ENCODE measurements at places on chromosomes 3 and 15.

GRCh38 chr15:67100801-67101581, 35.6 kb downstream of the SMAD3 start:
- DNase-seq, result no peak

DNA sequence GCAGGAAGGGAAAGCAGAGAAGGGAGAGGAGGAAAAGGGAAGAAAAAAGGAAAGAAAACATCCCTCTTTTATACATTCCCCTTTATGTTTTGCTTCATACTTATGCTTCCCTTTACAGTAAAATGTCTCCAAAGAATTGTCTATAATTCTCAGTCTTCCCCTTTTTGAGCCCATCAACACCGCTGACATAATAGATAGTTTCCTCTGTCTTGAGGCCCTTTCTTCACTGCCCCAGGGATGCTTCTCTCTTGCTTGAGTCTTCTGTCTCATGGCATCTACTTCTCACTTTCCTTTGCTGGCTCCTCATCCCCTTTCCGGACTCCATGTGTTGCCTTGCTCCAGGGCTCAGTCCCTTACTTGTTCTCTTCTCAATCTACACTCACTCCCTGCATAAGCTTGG, 99.7 kb upstream of the DAZL start:
- no peak for DNase-seq

DNA sequence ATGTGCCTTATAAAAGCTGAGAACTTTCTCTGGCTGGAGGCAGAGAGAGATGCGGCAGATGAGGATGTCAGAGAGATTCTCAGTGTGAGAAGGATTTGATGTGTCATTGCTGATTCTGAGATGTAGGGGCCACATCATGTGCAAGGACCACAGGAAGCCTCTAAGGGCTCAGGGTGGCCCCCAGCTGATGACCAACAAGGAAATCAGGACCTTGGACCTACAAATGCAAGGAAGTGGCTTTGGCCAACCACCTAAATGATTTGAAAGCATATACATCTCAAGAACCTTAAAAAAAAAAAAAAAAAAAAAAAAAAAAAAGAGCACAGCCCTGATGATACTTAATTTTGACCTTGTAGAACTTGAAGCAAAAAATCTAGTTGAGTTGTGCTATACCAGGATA, 282.4 kb downstream of the ERC2 start:
- DNase-seq, result no peak

- DNase-seq, result no peak
Measured at GRCh38 chr3:55309336-55309735, 177.8 kb downstream of the WNT5A start.

GRCh38 chr3:151563305-151563704, 102.4 kb upstream of the IGSF10 start:
- DNase-seq, result no peak

DNA sequence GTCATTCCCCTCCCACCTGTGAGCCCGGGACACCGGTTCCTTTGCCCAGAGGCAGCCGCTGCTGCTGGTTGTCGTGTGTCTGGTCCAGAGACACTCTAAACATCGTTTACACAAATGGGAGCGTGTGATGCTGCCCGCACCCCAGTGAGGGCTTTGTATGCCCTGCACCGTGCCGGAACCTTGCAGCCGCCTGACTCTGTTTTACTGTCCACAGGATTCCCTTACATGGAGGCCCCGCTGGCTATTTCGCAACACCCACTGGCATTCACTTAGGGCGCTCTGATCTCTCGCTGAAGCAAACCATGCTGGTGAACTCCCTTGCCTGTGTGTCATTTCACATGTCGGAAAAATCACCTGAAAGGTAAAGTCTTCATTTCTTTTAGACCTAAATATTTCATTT, 100.8 kb upstream of the SLC6A6 start:
- DNase-seq, result no peak

- DNase-seq, result no peak
Measured at GRCh38 chr15:37086120-37086519, 14.2 kb downstream of the MEIS2 start.

DNA sequence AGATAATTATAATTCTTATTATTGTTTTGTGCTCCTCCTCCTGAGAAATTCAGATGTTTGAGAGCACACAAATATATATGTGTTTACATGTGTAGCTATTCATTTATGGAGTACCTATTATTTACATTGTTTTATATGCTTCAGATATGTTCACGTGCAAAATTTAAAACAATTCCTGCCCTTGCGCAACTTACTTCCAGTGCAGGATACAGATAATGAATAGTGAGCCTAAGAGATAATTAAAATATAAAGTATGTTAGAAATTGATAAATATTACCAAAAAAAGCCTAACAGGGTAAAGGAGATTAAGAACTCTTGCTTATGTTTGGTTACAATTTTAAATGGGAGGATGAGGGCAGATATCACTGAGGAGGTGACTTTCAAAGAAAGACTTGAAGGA, 81.7 kb upstream of the DPH6 start:
- DNase-seq, result no peak

DNA sequence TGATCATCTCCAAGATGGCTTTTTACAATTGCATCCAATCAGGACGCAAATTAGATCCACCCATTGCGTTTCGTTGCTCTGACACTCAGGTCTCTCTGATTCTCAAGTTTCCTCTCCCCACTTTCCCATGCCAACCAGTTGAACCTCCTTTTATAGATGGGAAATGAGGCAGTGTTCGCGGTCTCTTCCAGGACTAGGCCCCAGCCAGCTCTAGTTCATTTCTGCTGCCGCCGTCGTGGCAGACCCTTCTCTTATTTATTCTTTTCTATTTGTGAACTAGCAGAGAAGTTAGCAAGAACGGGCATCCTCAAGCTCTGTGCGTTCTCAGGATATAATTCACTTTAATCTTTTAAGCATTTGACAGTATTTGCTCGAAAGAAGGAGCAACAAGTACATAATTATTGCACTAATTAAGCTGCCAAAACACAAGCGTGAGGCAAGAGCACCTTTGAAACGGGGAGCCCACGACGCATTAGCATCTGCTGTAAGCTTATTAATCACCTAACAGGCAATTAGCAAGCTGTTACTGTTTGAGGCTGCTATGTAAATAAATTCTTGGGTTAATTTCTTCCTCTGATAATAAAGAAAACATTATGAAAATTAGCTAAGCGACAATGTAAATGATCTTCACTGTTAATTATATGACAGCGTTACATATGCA, 246.4 kb upstream of the TLE3 start:
- DNase-seq, result no peak

DNA sequence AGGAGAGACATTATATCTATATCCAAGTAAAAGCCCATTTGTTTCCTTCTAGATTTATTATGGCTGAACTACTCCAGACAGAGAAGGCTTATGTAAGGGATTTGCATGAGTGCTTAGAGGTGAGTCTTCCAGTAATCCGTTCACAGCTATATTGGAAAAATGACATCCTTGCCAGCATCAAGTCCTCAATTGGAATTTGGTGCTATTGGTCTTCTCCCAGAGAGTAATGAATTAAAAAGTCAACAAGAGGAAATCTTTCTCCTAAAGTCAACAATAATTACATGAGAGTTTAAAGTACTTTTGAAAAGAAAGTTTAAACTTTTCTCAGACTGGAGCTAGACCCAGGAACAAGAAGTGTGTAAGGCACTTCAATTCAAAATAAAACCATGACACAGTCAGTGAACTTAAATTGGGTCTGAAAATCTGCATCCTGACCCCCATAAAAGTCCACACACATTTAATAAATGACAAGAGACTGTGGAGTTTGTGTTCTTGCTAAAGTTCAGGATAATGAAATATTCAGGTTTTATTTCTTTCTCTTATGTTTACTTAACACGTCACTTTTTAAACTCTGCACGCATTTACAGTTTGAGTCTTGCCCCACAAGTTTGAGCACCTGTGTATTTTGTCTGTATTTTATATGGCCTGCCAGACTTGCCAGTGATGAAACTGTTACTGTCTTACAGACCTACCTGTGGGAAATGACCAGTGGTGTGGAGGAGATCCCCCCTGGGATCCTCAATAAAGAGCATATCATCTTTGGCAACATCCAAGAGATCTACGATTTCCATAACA, 268.2 kb upstream of the UMPS start:
- no peak for DNase-seq

- DNase-seq, result no peak
Measured at GRCh38 chr3:179943117-179943880, 93.4 kb downstream of the PEX5L start.

DNA sequence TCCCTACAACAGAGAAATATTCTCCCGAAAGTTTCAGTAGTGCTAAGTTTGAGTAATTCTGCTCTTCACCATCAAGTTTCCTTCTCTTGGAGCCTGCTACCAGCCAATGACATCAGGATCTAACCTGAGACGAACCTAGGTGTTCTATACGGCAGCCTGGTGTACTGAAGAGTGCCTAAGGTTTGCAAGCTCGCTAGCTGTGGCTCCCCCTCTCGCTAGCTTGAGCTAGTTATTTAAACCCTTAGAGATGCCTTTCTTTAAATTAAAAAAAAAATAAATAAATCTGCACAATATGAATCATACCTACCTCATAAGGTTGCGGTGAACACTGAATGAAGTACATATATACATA, 1.4 kb upstream of the COL8A1 start:
- DNase-seq, result no peak

DNA sequence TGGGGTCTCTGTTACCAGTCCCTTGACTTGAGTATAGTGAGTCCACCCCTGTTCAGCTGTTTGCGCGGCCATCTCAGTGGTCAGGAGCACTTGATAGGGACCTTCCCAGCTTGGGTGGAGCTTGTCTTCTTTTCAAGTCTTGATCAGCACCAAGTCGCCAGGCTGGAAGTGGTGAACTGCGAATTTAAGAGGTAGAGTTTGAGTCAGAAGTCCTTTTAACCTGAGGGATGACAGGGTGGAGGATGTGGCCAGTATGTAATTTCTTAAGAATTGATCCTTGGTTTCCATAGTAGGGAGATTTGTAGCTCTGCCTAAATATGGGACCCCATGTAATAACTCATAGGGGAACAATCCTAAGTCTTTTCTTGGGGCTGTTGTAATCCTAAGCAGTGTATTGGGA, 86.3 kb upstream of the XCR1 start:
- no peak for DNase-seq
